Kasumi-1 (cell line): ENCODE measurements at places on chromosomes 6 and 20.

DNA sequence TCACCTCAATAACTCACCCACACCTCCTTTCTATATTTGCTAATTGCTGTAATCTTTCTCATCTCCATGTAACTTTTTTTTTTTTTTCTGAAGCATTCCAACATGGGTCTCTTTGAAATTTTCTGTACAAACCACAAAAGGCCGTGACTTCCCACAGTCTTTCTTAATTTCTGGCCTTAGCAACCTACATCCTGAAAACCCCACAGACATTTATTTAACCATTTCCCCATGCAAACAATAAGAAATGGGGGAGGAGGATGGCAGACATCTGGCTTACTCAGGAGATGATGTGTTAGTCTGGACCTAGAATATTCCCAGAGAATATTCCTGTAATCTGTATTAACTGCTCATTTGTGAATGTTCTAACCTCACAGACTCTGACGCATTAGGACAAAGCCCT is 57.6 kb downstream of the MEP1A start:
- no peak for DNase-seq

GRCh38 chr6:150123645-150124044 is 19.2 kb upstream of the PPP1R14C start:
- no peak for DNase-seq

DNA sequence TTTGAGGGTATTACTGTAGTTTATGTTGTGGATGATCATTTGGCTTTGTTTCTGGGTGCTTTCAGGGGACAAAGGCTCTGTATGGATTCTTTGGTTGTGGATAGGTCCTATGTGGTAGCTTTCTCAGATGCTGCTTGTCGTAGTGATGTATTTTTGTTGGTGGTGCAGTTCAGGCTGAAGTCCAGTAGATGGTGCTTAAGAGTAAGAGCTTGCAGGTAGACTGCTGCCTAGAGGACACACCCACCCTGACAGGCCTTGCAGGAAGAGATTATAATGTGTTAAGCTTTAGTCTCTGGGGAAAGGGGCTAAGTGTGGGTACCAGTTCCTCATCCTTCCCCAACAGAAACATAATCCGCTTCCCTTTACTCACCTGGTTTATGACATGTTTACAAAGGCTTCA is 62.6 kb upstream of the ADGRB3 start:
- peak; percentile 79 for DNase-seq

- no peak for DNase-seq
These were observed 2.8 kb upstream of the RAB23 start for GRCh38 chr6:57224769-57225515.

DNA sequence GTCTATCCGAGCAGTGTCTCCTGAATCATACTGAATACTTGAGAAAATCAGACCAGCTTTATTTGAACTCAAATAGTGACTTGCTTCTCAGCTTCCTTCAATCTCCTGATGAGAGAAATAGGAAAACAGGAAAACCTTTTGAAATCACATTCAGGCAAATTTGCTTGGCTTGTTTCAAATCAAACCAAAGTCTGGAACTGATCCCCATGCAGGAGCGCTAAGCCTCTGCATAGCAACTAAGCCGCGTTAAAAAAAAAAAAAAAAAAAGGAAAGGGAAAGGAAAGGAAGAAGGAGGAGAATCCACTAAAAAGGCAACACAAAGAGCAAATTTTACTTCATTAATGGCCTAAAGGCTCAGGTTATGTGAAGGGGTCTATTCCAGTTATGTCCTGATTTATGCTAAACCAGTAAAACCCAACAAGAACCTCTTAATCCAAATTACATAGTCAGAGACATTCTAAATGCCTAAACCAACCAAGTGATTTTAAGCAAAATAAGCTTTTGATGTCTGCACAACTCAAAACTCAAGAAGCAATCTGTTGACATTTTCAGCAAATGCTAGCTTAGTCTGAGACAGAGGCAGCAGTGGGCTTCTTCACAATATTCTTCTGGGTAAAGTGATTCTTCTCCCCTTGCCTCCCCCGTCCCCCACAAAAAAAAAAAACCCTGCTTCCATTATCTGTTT is 112.5 kb downstream of the SOBP start:
- DNase-seq: no peak

GRCh38 chr6:166957087-166957804 is 896 bp upstream of the RNASET2 start:
- DNase-seq: peak; percentile 51

GRCh38 chr20:45019027-45019761 is 52.9 kb downstream of the STK4 start:
- no peak for DNase-seq

GRCh38 chr6:132190097-132190814 is 211.0 kb downstream of the MOXD1 start:
- DNase-seq: no peak
